ENCODE measurements at places on chromosomes 7 and 10.

DNA sequence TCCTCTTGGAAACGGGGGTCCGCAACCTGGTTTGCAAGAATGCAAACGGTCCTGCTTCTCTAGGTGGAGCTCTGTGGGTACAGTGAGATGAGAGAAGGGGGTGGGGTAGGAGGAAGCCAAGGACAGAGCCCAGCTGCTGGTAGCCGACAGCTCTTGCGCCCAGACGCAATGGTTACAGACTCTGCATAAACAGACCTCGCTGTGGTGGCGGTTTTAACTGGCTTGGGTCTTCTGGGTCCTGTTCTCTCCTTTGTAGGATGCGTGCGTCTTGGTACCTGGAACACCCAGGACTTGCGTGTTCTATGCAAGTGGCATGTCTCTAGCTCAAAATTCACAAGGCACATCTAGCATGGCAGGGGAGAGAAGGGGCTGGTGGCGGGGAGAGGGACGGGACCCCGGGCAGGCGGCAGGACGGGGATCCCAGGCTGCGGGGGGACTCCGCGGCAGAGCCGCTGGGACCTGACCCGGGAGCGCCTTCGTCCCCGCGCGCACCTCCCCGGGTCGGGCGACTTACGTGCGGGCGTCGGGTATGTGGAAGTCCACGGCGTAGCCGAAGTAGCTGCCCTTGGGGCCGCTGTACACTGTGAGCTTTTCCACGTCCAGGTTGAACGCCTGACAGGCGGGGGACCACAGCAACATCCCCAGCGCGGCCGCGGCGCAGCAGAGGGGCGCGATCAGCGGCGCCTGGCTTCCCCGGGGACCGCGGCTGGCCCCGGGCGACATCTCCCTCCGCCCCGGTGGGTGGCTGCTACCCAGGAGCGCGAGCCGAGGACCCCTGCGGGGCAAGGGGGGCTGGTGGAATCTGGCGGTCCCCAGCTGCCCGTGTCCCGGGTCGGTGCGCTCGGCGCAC is 448 bp downstream of the ITGA8 start:
- DNase-seq, result no peak

GRCh38 chr7:34192906-34193305 is 287.6 kb downstream of the BMPER start:
- no peak for DNase-seq

- DNase-seq, result no peak
Observed at GRCh38 chr7:142439739-142440138, 181.9 kb upstream of the PRSS58 start.

GRCh38 chr7:148486937-148487336 is 103.6 kb upstream of the C7orf33 start:
- DNase-seq, result no peak

- peak; percentile 44 for DNase-seq
Observed at GRCh38 chr7:24825931-24826661, 68.8 kb upstream of the GSDME start.

- DNase-seq, result no peak
Observed at GRCh38 chr7:28873365-28873764, 84.8 kb downstream of the TRIL start.

DNA sequence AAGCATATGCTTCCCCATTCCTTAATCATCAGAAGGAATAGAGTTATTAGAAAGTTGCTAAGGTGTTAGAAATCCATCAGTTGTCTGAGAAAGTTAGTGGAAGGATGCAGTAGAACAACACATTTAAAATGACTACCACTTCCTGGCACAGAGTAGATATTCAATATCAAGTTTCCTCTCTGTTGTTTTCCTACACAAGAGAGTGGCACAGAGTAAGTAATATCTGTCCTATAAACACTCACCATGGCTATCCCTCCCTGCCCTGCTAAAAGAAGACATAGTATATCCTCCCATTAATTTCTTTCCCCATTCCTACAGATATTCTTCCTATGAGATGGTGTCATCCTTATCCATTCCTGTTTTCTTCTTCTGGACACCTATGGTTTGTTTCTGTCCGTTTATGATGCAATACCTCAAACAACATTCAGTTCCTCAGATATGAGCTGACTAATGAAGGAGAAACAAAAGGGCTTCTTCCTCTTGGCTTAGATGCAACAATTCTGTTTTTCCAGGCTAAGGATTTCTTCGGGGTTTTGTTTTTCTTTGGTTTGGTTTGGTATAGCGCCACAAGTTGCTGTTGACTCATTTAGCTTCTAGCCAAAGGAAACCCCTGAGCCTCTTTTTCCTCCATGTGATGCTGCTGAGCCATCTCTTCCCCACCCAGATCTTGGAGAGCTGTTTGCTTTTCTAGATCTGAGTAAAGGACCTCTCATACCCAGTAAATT is 32.9 kb upstream of the BPGM start:
- DNase-seq, result no peak

DNA sequence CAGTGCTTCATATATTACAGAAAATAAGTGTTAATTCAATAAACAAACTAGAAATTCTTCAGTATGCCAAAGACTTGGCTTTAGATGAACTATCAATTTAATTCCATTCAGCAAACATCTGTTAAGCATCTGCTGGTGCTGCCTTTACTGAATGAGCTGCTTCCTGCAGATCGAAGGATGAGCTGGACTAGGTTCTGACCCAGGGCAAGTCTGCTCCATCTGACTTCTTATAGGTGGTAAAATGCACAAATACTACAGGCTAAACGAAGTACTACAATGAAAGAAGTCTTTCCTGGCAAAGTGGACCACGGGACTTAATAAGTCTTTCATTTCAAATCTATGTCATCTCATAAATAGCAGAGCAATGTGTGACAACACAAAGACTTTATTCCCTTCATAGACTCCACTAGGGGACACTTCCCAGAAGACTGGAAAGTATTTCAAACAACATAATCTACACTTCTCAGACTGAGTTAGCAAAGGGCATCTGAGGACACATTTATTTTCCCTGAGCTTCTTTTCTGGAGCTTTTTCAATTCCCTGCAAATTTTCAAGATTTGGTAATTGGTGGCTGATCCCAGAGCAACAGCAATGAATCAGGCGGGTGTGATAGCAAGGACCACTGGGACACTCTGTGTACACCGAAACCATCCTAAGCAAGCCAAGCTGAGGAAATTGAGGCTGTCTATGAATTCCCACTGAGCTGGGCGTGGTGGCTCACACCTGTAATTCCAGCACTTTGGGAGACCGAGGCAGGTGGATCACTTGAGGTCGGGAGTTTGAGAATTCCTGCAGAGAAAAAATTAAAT is 108.9 kb upstream of the FRMD4A start:
- DNase-seq, result no peak

DNA sequence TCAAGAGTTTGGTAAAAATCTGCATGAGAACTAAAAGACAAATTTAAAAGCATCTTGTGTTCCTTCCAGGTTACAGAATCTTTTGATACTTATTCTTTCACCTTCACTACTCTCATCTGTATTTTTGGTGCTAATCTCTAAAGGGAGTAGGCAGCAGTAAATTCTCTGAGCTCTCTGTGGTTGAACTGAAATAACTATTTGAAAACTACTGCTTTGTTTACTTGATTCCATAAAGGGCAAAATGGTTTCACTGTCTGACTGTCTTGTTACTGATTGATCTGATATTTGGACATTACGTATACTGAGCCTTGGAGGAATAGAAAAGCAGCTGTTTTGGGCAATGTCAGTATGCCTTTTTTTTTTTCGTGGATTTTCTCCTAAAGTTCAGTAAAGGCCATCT is 103.3 kb downstream of the CHRM2 start:
- no peak for DNase-seq

- no peak for DNase-seq
Observed at GRCh38 chr10:93218386-93218785, 144.7 kb downstream of the CYP26A1 start.

DNA sequence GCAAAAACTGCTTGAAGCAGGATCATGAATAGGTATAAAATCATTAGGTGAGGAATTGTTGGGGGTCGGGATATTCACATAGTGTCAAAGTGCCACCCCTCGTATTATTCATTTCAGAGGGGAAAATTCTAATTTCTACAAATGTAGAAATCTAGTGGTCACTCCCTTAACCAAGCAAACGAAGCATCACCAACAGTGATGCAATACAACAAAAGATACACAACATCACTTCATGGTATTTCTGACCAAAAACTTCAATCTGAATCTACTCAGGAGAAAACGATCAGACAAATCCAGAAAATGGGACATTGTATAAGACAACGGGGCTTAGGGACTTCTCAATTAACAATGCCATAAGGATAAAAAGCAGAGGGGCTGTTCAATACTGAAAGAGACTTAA is 26.3 kb upstream of the FAM170B start:
- no peak for DNase-seq
